Activated CD4-positive, alpha-beta T cell treated with anti-CD3 and anti-CD28 coated beads, Interleukin-2, amount 10 ng/mL, durations not matched to agents 24 days and 14 days (primary cell): ENCODE measurements at places on chromosomes 12 and 14. TPM values are rescaled to one million over a fixed set of nuclear protein-coding genes. Genes with fewer than 3 reads are reported as not detected.

GRCh38 chr12:60185060-60185459, 589.2 kb downstream of the SLC16A7 start:
- DNase-seq, result no peak

GRCh38 chr12:127101076-127101475, 1165.9 kb upstream of the TMEM132C start:
- no peak for DNase-seq

- DNase-seq, result no peak
Measured at GRCh38 chr12:21780786-21781185, 6.3 kb upstream of the KCNJ8 start.

SMIM41 gene
- 0.19 TPM in 1 of 2 replicates, not detected in the other for total RNA-seq

FBRSL1 gene
- 91.3 and 96.1 TPM in 2 replicates for total RNA-seq
